ENCODE measurements at places on chromosomes 6 and 20.
A peak's percentile ranks its signal among the peaks of the same experiment; 100 is the strongest.

- no peak for DNase-seq
Observed at GRCh38 chr6:18654821-18655220, 267.7 kb downstream of the RNF144B start.

DNA sequence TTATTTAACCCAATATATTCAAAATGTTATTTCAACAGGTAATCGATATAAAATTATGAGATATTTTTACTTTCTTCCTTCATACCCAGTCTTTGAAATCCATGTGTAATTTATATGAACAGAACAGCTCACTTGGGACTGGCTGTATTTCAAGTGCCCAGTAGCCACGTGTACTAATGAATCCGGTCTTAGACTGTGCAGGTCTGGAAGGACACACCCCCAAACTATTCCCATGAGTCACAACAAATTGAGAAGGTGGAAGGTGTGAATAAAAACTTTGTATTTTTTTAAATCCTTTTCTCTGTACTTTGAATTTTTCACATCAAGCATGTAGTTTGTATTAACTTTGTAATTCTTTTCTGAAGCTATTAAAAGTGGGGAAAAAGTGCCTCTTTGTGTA, 2.8 kb downstream of the UNC5CL start:
- no peak for DNase-seq

DNA sequence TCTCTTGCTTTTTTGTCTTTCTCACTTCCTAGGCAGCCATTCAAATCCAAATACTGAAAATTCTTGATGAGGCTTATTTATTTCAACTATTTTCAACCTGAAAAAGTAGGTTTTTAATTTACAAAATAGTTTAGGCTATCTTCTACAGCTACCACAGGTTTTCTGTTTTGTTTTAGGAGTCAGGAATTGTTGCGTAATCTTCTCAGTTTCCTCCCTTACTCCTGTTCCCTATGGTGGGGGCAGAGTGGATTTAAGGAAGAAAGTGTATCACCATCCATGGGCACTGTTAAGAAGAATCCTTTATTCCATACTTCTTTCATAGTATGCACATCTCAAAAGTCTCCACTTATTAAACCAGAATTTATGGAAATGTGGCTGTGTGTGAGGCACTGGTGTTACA, 182.4 kb downstream of the KHDC1L start:
- no peak for DNase-seq

DNA sequence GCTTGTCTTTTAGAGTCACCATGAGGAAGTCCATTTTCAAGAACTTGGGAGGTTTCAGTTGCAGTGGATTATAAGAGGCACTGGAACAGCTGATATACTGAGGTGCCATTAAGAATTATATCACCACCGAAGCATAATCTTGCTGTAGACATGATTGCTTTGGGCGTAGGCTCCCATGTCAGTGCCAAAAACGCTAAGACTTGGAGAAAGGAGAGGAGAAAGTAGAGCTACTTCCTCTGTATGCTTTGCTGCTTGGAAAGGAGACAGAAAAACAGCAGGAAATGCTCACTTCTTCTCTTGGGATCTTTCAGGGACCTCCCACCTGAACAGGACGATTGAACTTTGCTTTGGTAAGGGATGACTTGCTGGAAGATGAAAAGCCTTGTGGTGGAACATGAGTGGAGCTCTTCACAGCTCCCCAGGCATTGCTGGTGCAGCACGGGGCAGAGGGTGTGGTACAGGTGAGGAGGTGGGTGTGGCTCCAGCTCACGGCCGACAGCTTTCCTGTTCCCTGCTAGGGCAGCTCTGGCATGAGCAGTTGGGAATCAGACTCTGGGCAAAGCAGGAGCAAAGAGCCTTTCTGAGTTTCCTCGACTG, 190.4 kb upstream of the JAG1 start:
- no peak for DNase-seq

GRCh38 chr6:83511266-83511665, 1.1 kb upstream of the PRSS35 start:
- DNase-seq, result no peak

GRCh38 chr6:88730611-88731011, 232.8 kb downstream of the RNGTT start:
- DNase-seq, result no peak

DNA sequence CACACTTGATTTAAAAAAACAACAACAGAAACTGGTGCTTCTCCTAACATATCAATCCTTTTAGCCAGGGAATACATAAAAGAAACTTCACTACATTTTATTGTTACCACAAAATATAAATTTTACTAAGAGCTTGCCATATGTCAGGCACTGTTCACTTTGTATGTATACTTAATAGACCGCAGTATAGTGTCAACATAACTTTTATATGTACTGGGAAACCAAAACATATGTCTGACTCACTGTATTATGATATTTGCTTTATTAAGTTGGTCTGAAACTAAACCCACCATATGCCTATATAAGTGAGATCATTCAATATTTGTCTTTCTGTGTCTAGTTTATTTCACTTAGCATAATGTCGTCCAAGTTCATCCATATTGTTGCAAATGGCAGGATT, 108.4 kb downstream of the KLHL32 start:
- DNase-seq, result no peak

- no peak for DNase-seq
Observed at GRCh38 chr6:2797564-2798031, 32.4 kb downstream of the WRNIP1 start.

DNA sequence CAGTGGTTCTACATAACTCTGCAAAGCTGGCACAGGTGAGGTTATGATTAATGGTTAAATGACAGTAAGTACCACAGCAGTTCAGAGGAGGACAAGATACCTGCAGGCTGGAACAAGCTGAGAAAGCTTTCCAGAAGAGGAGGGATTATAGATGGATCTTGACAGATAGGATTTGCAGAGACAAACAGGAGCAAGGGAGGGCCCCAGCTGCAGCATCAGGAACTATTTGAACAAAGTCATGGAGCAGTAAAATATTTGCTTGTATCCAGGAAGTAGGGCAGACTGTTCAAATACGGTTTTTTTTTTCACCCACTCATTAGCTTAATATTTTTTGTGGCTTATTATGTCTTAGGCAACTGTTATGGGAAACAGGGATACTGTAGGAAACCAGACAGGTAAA, 144.4 kb upstream of the MAN1A1 start:
- DNase-seq, result no peak

DNA sequence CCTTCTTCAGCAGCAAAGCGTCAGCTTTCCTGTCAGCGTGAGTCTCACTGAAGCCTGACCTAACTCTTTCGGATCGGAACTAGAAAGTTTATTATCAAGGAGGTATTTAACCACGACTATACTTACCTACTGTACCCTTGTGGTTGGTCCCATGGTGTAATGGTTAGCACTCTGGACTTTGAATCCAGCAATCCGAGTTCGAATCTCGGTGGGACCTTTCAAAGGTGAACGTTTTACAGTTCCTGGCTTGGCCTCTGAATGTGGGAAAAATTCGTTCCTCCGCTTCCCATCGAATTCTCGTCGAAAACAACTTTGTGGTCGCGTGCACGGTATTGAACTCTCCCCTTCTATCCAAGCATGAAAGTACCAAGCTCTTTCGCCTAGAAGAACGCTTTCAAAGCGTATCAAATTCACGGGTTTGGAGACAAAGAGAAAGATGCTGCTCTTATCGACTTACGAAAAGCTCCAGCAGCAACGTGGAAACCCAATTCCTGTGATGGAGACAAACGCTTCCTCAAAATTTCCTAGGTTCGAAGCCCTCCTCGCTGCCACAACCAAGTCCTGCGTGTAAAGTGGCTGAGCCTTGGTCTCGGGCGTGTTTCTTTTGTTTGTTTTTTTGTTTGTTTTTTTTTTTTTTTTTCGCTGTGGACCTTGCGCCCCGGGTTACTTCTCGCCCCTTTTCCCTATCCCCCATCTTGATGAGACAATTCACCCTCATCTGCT, 63.7 kb downstream of the GPX5 start:
- DNase-seq, result peak; percentile 85

GRCh38 chr6:33577106-33577535, 3.0 kb downstream of the BAK1 start:
- DNase-seq, result no peak

DNA sequence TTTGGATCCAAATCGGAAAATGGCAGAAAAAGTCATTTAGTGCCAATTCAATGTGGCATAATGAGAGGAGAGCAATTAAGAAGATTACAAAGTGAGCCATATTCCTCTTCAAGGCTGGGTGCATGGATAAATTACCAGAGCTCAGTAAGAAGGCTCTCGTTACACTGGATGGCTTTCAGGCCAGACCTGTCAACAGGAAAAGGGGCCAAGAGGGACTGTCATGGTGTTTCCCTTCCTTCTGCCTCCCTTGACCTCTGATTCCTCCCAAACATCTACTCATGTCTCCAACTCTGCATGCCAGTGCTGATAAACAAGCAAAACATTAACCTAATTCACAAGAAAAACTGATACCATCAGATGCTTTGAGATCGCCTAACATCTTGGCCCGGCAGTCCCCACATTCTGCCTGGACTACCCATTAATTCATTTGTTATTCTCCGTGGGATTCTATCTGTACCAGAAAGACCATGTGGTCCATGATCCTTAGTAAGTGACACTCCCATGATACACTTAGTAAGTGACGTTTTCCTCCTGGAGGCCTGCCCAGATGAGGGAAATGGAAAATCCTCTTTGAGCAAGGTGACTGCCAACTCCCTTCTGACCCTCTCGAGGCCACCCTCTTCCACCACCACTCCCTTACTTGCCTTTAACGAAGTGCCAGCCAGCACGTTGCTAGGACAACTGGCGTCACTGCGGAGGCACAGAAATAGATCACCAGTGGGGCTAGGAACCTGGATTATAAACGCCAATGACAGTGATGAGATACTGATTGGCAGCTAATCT, 239.2 kb downstream of the GMPR start:
- no peak for DNase-seq

- DNase-seq, result no peak
Observed at GRCh38 chr20:56454754-56455153, 13.7 kb upstream of the RTF2 start.

GRCh38 chr6:7562769-7563168, 21.3 kb downstream of the DSP start:
- no peak for DNase-seq

DNA sequence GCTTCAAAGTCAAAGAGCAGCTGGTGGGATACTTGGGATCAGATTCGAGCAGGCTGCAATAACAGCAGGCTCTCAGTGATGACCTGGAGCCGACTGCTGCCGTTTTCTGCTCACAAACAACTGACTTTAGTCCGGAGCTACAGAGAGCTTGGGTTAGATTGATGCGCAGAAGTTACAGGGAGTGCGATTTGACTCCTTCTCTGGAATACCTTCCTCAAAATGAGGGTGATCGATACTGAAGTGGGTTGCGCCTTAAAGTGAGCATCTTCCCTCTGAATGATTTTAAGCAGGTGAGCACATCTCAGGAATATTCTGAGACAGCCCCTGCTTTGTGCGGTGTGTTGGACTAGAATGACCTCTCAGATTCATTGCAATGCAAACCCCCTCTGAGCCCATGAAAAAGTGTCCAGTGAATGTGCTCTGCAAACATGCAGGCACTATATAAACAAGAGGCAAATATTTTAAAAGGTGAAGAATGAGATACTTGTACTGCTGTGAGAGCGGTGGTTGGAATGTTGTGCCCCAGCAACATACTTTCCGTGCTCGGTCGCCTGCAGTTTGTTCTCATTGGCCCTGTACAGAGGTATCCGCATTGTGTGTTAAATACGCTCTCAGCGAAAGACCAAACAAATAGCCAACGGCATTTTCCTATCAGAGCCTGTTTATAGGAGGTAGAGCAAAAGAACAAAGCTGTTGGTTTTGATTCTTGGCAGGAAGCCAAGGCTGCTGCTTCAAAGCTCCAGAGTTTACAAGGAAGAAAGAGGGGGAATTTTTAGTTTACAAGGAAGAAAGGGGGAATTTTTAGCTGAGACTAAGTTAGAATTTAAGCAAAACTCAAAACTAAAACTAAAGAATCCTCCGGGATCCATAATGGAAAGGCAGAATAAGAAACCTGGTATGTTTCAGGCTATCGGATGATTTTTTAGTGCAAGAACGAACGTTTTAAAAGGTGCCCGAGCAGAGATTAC, 67.7 kb downstream of the PHACTR2 start:
- no peak for DNase-seq

Data from MM.1S (cell line).